Osteoblast (primary cell): ENCODE measurements at places on chromosomes 11 and 22. TPM values are rescaled to one million over a fixed set of nuclear protein-coding genes. Genes with fewer than 3 reads are reported as not detected.

DNA sequence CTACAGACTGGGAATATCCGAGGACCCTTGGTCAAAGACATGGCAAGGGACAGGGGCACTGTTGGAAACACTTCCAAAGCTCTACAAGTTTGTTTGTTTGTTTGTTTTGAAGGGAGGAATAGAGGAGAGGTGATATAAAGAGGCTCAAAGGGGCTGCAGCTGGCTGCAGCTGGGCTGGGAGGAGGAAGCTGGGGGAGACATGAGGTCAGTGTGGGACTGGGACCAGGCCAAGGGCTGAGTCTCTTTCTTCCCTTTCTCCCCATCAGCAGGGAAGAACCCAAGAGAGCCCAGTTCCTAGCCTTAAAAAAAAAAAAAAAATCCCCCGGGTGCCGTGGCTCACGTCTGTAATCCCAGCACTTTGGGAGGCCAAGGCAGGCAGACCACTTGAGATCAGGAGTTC is 5.0 kb downstream of the RHOG start:
- DNase-seq: peak; percentile 29

DNA sequence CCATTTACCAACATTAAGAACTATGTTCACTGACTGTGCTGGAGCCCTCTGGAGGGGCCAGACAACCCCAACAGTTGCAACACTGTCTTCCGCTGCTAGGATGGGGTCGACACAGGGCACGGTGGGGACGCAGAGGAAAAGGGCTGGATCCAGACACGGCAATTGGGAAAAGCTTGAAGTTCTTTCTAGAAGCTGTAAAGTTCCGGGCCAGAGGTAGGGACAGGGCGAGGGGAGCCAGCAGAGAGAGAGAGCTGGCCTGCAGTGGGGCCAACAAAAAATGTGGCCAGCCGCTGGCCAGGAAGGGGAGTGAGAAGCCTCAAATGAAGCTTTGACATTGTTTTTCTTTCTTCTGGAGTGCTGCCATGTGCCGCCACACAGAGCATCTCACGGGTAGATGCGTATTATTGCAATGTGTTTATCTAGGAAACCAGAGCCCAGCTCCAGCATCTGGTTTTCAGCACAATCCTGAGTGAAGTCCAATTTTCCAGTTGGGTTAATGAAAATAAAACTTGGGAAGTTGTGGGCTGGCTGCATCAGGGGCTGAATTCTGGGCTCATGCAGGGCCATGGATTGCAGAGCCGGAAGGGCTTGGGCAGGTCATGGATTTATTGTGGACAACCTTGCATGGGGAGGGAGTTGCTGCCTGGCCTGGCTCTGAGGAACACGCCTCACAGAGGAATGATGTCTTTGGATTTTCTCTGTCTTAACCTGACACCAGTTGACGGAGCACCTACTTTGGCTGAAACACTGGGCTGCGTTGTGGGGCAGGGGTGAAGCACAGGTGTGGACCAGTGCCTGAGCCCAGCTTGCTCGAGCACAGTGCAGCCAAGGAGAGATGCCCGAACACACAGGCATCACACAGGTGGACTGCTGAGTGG is 67.6 kb upstream of the AMPD3 start:
- DNase-seq: no peak

DNA sequence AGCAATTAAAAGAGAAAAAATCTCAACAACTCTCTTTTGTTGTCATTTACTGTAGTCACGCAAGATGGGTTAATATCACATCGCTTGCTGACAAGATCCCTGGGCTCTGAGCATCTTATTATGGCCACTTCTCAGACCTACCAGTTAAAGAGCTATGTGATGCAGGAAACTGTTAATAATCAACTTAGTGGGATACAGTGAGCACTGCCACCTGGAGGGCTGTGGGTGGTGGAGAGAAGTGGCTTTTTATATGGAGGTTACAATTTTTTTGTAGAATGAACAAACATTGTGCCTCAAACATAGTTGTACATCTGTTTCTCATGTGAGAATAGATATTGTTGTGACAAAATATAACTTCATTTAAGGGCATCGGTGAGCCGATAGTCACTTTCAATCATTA is 181.0 kb downstream of the TENM4 start:
- no peak for DNase-seq

DNA sequence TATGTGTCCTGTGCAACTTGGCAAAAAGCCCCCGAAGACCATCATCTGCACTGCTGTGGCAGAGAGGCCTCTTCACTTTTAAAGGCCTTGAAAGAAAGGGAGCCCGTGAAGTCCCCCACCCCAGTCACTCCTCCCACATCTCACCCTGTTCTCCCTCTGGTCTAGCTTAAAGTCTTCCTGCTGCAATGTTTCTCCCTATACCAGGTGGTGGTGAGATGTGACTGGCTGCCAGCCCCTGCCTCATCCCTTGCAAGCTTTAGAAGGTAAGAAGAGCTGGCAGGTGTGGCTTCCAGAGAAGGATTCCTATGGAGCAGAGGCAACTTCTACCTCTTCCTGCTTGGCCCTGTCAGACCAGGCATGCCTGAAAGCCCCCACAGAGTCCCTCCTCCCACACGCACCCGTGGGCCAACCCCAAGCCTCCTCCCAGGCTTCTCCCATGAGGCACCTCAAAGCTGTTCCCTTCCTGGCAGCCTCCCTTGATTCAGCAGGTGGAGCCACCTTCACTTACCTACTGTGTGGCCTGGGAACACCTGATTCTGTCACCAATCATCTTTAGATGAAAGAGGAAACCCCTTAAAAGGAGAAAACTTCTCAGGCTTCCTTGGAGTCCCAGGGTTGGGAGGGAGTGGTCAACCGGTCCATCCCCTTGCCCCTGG is 4.0 kb upstream of the TRIM29 start:
- DNase-seq: no peak

- DNase-seq: peak; percentile 14
Measured at GRCh38 chr11:69894181-69894611, 75.0 kb upstream of the FGF3 start.

GRCh38 chr11:110544779-110545178 is 115.0 kb downstream of the FDX1 start:
- no peak for DNase-seq

FAM118A gene
- 21.7 and 23.9 TPM in 2 replicates for total RNA-seq

PATZ1 gene
- total RNA-seq: 13.8 and 15.2 TPM in 2 replicates

UPK2 gene
- total RNA-seq: not detected in 2 replicates
